ENCODE measurements at places on chromosomes 3 and 15.

- ATAC-seq: no peak
Observed at GRCh38 chr15:95017666-95018328, 786.4 kb downstream of the MCTP2 start.

GRCh38 chr3:12339701-12340480, 51.0 kb downstream of the PPARG start:
- ATAC-seq: no peak

- no peak for ATAC-seq
Observed at GRCh38 chr15:36757189-36757814, 177.9 kb downstream of the CDIN1 start.

DNA sequence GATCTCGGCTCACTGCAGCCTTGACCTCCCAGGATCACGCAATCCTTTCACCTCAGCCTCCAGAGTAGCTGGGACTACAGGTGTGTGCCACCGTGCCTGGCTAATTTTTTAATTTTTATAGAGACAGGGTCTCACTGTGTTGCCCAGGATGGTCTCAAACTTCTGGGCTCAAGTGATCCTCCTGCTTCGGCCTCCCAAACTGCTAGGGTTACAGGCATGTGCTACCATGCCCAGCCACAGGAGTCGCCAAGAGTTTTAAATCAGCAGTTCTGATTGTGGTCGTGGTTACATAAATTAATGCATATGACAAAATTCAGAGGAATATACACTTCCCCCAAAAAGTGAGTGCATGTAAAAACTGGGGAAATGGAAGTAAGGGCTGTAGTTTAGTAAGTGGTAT, 32.9 kb downstream of the MEGF11 start:
- no peak for ATAC-seq

GRCh38 chr3:171026597-171027293, at the start of gene SLC2A2:
Gene SLC2A2 (minus strand): TSS chr3:171026720. CDS start chr3:171026670, 50 bp downstream.
- ATAC-seq: no peak

- ATAC-seq: no peak
Observed at GRCh38 chr3:16841904-16842271, 42.9 kb upstream of the PLCL2 start.

DNA sequence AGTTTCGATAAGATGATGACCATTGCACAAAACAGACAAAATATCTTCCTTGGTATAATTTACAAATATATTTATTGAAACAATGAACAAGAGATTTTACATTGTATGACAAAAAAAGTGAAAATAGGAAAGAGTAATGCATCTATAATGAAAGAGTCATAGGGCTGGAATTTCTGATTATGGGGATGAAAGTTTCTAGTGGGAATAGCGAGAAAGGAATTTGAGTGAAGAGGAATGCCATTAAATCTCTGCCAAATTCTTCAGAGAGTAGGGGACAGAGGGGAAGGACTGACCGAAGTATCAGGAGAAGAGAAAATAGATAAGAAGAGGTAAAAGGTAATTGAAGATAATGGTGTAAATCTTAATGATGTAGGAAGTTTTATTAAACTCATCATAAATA, 125.4 kb downstream of the VGLL3 start:
- no peak for ATAC-seq

DNA sequence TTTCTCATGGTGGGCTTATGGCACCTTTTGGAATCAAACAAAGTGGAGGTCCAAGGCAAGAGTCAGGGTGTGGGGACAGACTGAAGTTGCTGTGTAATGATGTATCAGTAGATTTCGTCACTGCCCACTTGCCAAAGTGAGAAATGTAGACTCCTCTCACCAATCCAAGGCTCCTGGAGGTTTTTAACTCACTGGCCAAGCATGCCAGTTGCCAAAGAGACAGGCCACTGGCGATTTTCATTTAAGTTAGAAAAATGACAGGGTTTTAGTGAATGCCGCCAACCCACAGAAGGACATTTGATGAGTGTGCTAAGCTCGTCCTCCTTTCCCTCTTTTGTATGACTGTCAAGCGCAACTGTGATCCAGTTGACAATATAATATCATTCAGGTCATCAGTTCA, 209.2 kb downstream of the FEZF2 start:
- no peak for ATAC-seq

- ATAC-seq: no peak
Observed at GRCh38 chr15:33059184-33059583, 135.3 kb downstream of the FMN1 start.

DNA sequence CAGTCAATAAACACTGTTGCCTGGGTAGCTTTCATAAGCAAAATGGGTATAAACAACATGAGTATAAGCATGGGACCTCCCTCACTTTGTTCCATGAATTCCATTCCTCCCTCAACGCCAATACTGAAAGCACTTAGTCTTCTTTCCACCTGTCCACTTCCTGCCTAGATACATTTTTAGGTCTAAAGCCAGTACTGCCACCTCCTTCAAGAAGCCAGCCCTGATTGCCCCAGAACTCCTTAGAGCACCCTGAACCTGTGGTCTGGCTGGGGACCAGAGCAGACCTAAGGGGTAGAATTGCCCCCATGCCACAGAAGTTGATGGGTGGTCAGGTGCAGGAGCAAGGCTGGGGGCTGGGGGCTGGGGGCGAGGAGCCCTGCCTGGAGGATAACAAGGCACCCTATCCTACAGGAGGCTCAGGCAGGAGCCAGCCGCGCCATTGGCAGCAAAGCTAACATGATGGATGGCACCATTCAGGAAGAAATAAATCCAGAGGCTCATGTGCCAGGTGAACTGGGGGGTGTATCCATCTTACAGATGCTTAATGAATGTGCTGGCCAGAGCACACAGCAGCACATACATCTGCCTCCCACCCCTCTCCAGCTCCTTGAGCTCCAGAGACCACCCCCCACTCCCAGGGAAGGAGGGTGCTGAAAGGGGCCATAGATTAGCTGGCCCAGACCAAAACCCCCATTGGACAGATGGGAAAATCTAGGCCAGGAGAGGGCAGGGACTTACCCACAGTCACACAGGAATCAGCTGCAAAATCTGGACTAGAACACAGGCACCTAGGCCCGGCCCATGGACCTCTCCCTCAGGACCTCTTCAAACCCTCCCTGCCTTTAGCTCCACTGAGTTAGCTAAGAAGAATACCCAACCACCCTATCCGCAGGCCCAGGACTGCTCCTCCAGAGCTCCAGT, 113.8 kb upstream of the LINGO1 start:
- no peak for ATAC-seq

DNA sequence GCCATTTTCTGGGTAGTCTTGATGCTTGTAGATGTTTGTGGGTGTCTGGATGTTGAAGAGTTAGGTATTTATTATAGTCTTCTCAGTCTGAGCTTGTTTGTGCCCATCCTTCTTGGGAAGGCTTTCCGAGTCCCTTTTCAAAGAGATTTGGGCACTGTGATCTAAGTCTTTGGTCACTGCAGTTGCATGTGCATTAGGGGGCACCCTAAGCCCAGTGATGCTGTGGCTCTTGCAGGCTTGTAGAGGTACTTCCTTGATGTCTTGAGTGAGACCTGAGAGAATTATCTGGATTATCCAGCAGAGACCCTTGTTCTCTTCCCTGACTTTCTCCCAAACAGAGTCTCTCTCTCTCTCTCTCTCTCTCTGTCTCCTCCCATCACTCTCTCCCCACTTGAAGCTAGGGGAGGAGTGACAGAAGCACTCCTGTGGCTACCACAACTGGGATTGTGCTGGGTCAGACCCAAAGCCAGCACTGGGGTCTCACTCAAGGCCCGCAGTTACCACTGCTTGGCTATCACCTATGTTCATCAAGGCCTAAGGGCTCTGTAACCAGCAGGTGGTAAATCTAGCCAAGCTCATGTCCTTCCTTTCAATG, 68.5 kb downstream of the TMCO5A start:
- ATAC-seq: peak; percentile 53

GRCh38 chr3:65210026-65210814, 522.4 kb upstream of the ADAMTS9 start:
- ATAC-seq: no peak

GRCh38 chr15:81225161-81225671, 28.5 kb downstream of the IL16 start:
- no peak for ATAC-seq

GRCh38 chr3:164095279-164095678, 983.0 kb downstream of the SI start:
- ATAC-seq: no peak

DNA sequence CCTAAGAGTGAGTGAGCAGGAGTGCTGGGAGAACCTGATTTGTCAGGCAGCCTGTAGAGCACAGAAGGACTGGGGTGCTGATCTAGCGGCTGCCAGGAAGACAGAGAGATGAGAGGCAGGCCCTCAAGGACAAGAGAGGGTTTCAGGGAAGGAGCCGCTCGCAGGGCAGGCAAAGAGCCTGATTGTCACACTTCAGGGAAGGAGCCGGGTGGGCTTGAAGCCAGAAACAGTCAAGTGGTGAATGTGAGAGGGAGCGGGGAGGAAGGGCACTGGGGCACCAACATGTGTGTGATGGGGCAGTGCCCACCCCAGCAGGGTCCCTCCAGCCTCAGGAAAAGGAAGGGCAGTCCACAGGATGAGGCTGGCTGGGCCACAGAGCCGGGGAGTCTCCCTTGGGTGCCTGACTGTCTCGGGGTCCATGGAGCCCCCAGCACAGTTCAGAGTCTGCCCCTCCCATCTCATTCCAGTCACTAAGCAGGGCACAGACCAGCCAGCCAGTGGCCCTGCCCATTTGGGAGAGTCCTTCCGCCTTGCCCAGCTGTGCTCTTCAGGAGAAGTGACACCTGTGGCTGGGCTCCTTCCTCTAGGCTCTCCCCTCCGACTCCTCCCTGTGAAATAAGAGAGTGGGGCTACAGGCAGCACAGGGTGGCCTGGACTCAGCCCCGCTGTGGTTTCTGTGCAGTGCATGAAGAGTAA, 148.6 kb downstream of the RAB11A start:
- ATAC-seq: no peak

DNA sequence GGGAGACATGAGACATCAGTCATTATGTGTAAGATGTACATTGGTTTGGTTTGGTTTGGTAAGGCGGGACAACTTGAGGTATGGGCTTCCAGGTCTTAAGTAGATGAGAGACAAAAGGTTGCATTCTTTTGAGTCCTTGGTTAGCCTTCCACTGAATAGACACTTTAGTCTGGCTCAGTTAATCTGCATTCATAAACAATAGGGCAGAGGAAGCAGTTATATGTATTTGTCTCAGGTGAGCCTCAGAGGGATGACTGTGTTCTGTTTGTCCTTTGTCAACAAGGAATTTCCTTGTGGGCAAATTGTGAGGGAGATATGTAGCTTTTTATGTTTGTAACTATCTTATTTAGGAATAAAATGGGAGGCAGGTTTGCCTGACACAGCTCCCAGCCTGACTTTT, 50.4 kb downstream of the TCF12 start:
- no peak for ATAC-seq

DNA sequence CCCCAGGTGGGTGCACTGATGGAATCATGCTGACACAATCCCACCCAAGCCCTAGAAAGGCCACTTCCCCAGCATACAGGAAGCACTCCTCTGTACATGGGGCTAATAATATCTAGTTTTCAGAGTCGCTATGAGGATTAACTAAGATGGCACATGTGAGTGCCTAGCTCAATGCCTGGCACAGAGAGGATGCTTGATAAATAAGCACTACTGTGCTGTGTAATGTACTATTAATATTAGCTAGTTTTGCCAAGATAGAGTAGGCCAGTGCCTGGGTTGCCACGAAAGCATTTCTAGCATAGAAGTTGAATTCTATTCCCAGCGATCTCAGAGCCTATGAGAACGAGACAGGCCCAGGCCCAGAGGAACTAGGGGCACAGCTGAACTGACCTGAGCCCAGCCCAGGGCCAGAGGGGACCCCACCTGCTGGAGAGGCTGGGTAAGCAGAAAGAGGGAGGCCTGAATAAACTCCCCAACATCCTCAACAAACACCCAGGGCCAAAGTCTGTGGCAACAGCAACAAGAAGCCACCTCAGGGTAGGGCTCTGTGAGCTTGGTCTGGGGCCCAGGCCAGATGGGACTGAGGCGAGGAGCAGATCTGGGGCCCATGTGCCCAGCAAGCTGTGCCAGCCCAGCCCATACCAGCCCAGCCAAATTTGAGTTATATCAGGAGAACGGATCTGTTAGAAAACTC, 7.6 kb upstream of the SEMA7A start:
- no peak for ATAC-seq

DNA sequence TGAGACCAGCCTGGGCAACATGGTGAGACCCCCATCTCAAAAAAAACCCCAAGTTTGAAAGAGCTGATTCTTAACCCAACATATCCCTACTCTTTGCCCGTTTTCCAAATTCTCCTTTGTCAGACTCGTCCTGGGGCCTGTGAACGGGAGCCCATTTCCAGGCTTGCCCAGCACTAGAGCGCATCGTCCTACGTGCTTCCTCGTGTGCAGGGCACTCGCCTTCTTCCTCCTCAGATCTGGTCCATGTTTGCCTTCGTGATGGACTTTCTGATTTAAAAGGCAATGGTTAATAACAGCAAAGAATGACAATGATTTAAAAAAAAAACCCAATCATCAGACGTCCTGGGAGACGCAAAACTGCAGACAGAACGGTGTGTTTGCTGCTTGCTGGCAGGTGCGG, 10.1 kb downstream of the MELTF start:
- no peak for ATAC-seq

DNA sequence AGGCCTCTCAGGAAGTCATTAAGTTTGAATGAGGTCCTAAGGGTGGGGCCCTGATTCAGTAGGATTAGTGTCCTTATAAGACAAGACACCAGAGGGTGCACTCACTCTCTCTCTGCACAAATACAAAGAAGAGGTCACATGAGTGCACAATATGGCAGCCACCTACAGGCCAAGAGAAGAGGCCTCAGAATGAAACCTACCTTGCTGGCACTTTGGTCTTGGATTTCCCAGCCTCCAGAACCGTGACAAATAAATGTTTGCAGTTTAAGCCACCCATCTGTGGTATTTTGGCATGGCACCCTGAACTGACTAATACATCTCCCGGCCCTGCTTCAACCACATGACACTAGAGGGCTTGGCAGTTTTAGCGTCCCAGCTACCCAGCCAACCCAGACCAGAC, 73.9 kb upstream of the CHRNB4 start:
- ATAC-seq: no peak

DNA sequence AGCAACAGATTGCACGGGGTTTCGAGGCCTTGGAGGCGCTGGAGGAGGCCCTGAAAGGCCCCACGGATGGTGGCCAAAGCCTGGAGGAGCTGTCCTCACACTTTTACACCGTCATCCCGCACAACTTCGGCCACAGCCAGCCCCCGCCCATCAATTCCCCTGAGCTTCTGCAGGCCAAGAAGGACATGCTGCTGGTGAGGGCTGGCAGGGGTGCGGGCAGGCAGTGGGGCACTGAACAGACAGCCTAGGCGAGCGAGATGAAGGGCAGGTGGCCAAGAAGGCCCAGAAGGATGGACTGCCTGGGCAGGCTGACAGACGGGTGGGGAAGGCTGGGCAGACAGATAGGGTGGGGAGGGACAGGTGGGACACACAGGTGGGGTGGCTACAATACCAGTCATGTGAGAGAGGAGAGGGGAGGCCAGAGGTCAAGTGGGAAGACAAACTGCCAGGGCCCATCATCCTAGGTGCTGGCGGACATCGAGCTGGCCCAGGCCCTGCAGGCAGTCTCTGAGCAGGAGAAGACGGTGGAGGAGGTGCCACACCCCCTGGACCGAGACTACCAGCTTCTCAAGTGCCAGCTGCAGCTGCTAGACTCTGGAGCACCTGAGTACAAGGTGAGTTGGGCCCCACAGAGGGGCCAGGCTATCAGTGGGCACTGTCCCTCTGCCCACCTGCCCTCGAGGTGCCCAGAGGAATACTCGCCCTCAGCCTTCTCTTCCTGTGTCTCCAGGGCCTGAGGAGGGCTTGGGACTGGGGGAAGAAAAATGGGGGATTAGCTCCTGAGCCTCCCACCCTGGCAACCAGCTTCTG, 3.1 kb downstream of the PARP3 start:
- ATAC-seq: no peak

- ATAC-seq: no peak
Observed at GRCh38 chr3:28109829-28110228, 131.6 kb upstream of the CMC1 start.

Data from activated CD4-positive, CD25-positive, alpha-beta regulatory T cell treated with anti-CD3 and anti-CD28 coated beads, Interleukin-2, amount 50 U/mL, for 24 hours (primary cell).